ENCODE measurements at places on chromosomes 16 and 17.

GRCh38 chr16:528111-529011 lies 849 bp downstream of the CAPN15 start:
- DNase-seq = peak; percentile 36

DNA sequence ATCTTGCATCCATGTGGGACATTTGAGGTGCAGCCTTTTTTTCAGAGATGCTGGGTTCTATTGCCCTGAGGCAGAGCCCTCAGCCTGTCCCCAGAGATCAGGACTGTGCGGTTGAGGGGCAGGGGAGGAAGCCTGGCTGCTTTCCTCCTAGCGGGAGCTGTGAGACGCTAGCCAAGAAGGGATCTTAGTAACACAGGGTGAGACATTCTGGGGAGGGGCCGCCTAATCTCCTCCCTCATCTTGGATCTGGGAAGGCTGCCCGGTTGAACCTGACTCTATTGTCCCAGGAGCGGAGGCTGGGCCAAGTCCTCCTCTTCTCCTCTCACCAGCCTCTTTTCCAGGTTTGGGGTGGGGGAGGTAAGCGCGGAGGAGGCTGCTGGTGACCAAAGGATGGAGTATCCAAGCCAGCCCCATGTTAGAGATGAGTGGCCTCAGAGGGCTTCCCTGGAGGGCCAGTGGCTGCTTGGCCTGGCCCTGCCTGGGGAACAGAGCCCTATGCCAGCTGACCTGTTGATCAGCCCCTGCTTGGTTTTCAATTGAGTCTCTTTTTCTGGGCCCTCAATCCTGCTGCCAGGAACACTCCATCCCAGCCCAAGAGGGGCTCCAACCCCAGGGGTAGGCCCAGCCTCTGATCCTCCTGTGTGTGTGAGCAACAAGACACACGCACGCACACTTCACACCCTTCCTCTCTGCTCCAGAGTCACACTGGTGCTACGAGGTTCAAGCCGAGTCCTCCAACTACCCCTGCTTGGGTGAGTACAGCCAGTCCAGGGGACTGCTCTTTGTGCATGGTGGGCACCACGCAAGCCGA lies 5.0 kb downstream of the CA4 start:
- no peak for DNase-seq

DNA sequence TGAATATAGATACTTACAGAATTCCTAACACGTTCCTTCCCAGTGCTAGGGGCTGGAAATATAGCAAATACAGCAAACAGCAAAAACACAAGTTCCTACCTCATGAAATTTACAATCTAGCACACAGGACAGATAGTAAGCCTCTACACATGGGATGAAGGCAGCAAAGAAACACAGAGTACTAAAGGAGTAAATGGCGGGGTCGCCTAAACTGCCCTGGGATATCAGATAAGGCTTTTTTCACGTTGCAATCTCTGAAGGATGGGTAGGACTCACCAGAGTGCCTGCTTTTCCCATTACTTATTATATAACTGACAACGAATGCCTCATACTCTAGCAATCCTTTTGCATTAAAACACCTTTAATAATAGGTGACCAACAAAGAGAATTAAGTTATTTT lies 19.8 kb downstream of the CEP112 start:
- DNase-seq = no peak

GRCh38 chr16:79508294-79508693 lies 92.2 kb downstream of the MAF start:
- no peak for DNase-seq

GRCh38 chr16:86122681-86123342 lies 223.8 kb downstream of the IRF8 start:
- DNase-seq = no peak

DNA sequence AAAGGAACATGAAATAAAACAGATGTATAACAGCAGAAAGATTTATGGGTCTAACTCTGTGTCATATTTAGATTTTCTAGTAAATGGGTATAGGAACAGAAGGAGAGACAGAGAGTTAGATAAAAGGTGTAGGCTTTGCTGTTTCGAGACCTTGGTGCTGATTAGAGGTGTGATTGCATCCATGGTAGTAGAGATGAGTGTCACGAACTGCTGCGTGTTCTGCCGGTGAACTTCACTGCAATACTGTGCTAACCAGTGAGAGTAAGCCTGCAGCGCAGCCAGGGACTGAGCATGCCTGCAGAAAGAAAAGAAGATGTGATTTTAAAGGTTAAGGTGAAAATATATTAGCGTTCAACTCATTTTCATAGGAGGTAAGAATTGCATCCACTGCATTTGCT lies 53.7 kb upstream of the GSG1L start:
- no peak for DNase-seq

- DNase-seq = no peak
Observed at GRCh38 chr16:85081038-85081437, 31.2 kb downstream of the CIBAR2 start.

GRCh38 chr16:20868890-20869289 lies 31.3 kb downstream of the DCUN1D3 start:
- DNase-seq = no peak

GRCh38 chr16:14629612-14629918 lies 495 bp downstream of the PARN start:
- DNase-seq = no peak

GRCh38 chr16:88938777-88939244 lies 38.2 kb downstream of the CBFA2T3 start:
- DNase-seq = no peak

DNA sequence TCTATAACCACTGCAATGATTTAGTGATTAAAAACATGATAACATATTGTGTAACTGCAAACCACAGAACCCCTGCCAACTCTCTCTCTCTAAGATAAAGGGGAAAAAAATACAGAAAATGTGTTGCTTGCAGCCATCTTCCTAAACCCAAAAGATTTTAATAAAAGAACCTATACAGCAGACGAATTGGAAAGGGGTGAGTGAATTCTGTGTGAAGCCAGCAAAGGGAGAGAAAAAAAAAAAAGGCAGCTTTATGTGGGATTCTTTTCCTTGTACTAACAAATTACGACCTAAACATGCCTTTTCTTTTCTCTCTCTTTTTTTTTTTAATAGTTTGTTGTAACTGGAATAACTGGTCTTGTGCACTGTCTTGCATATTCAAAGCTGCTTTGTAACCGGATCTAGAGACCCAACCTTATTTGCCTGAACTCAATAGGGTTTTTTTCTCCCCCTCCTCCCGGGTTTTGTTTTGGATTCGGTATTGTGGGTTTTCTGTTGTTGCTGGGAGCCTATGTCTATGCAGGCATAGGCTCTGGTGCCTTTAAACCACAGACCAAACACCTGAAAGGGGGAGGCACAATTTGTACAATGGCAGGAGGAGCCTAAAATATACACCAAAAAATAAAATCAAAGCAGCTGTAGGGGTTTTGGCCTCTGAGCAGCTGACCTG lies 7.0 kb upstream of the ZFHX3 start:
- DNase-seq = no peak

- DNase-seq = no peak
Observed at GRCh38 chr16:20326321-20326720, 992 bp downstream of the GP2 start.

GRCh38 chr17:46976626-46977270 lies 2.3 kb downstream of the RPRML start:
- no peak for DNase-seq

DNA sequence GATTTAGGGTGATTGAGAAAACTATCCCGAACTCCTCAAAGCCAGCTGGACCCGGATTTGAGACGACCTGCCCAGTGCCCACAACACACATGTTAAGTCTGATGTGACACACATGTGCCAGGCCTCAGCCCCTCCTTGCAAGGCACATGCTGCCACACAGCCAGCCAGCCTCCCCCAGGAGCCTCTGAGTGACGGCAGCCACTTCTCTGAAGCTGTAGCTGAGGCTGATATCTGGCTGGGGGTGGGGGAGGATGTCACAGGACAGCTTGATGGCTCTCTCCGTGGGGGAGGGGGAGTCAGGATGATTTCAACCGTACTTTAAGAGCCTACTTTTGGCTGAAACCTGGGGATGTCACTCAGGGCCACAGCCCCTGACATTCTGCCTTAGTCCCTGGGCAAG lies 40.9 kb downstream of the SRCIN1 start:
- DNase-seq = no peak

DNA sequence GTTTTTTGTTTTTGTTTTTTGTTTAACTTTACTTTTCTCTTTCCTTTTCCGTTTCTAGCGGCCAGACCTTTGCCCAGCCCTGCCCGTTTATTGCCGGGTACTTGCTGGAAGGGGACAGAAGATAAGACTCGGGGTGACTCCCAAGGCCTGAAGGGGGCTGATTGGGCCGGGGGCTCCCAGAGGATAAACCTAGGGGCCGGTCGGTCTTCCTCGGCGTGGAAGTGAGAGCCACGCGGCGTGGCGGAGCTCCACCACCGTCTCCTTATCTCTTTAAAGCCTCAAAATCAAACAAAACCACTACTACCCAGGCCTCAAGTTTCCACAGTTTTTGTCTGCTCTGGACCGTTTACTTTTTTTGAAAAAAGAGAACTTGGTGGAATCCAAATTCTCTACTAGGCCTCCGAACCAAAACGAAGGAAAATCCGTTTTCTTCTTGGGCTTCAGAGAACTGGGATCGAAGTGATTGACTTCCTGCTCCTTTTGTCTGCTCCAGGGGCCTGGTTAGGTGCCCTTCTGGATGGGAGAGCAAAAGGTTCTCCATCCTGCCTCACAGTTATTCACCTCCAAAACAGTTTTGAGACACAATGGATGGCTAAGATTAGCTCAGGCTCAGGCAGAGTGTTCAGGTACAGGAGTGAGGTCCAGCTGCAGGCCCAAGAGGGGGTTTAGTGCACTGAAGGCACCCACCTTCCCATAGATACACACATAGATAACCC lies 8.5 kb upstream of the HOXB9 start:
- no peak for DNase-seq

DNA sequence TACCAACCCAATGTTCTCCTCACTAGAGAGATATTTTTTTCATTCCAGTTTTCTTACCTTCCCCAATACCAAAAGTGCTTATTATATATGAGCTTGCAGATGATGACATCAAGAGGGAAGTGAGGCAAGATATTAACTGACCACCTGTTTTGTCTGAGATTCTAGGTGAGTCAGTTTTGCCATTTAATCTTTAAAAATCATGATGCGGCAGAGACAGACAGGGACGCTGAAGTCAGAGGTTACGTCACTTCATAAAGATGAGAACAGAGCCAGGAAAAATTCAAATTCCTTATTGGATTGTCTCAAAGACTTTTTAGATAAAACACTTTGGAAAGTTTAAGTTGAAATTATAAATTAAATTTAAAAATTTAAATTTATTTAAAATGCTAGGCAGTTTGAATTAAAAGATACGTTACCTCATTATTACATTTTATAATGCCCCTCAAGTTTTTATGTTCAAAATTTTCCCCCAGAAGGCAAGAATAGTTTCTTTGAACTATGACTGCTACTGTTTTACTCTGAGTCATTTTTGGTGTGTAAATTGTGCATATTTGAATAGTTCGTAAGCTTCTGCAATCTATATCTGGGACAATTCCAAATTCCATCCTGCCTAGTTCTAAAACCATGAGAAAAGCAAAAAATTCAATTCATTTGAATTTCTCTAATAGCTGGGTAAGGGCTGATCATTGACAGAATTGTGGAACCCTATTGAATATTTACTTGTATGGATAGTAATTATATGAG lies 839.6 kb upstream of the GOT2 start:
- no peak for DNase-seq

Measured in CD4-positive, alpha-beta T cell treated with Interleukin-4 for 4 hours (primary cell).